Common myeloid progenitor, CD34-positive (primary cell): ENCODE measurements at places on chromosomes 4 and X.

DNA sequence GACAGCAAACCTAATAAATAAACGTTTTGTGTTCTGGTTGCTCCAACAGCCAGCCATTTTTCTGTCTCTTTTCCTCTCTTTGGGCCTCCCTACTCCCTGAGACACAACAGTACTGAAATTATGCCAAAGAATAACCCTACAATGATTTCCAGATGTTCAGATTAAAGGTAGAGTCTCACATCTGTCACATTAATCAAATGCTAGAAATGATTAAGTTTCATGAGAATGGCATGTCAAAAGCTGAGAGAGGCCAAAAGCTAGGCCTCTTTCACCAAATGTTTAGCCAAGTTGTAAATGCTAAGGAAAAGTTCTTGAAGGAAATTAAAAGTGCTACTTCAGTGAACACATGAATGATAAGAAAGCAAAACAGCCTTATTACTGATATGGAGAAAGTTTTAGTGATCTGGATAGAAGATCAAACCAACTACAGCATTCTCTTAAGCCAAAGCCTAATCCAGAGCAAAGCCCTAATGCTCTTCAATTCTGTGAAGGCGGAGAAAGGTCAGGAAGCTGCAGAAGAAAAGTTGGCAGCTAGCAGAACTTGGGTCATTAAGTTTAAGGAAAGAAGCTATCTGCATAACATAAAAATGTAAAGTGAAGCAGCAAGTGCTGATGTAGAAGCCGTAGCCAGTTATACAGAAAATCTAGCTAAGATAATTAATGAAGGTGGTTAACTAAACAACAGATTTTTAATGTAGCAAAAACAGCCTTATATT is 182.1 kb upstream of the NUDT6 start:
- DNase-seq, result no peak

GRCh38 chr4:187814737-187815465 is 180.7 kb upstream of the ZFP42 start:
- DNase-seq, result peak; percentile 0

DNA sequence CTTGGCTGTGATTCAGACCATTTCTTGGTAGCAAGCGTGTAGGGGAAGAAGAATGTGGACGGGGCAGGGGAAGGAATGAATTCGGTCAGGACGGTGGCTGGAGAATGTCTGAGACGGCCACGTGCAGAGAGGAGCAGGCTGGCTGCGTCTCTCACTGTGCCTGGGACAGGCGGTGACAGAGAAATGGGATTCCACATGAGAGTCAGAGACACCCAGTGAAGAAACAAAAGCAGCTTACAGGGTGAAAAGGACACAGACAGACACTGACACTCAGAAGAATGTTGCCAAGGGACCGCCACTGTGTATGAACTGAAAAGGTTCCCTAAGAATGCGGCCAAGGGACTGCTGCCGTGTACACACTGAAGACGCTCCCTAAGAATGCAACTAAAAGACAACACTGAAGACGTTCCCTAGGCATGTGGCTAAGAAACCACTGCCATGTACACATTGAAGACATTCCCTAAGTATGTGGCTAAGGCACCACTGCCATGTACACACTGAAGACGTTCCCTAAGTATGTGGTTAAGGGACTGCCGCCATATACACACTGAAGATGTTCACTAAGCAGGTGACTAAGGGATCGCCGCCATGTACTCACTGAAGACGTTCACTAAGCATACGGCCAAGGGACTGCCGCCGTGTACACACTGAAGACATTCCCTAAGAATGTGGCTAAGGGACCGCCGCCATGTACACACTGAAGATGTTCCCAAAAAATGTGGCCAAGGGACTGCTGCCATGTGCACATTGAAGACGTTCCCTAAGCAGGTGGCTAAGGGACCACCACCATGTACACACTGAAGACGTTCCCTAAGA is 49.1 kb downstream of the DHRSX start:
- DNase-seq, result no peak

DNA sequence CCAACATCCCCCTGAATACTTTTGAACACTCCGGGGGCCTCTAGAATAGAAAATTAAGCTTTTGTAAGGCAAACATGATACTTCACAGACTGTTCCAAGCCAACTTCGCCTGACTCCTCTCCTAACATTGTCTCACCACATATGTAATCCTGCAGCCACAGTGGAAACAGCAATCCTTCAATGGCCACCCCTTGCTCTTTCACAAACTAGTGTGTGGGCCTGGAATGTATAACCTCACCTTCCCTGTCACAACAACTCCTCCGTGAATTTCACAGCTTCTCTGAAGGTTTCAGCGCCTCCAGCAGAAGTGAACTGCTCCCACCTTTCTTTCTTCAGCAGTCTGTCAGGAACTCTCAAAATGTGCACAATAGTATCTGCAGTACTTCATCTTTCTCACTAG is 185.1 kb downstream of the ADGRL3 start:
- DNase-seq, result no peak

DNA sequence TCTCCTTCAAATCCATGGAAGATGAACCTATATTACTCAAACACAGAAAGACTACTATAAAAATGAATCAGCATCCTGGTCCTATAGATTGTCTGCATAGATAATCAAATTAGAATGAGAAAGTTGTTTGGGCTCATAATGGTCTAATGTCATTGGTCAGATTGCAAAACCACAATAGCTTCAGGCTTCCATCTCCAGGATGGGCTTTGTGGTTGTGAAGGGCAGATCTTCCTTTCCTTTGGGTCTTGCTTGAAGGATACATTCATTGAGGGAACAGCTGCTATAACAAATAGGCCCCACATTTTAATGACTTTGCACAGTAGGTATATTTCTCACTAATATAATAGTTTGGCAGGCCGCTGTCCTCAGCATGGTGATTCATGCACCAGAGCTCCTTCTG is 94.3 kb downstream of the REPS2 start:
- DNase-seq, result no peak

GRCh38 chr4:146640021-146640464 is 1.4 kb downstream of the POU4F2 start:
- DNase-seq, result no peak
